C1 segment of cervical spinal cord (tissue), 14 donors: ENCODE measurements at places on chromosomes 2 and 18.

DNA sequence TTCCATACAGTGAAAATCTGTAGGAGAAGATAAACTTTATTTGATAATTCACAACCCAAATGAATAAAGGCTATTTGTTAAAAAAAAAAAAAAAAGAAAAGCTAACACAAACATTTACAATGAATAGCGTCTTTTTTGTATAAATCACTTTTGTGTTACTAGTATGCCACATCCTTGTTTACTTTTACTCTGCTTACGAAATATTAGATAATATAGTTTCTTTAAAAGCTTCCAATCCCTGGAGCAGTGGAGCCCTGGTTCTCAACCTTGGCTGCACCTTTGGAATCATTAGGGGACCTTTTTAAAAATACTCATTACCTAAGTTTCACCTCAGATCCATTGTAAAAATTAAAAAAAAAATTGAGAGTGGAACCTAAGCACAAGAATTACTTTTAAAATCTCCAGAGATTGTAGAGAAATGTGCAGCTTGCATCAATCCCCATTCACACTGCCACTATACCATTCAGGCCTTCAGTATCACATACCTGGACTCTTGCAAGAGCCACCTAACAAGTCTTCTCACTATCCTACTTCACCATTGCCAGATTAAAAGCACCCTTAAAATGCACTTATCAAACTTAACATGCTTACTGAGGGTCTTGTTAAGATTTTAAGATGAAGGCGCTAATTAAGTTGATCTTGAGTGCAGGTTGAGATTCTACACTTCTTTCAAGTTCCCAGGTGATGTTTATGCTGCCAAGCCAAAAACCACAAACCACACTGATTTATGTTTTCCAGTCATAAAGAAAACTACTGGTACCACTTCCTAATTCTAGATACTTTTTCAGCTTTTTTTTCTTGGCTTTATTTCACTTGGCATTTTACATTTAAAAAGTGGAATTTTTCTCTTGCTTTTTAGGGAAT is 59.7 kb upstream of the ZC3H15 start:
- DNase-seq: no peak

- no peak for DNase-seq
These were observed 793.5 kb upstream of the SOX11 start for GRCh38 chr2:4898706-4899105.

- no peak for DNase-seq
These were observed 122.0 kb downstream of the SPTBN1 start for GRCh38 chr2:54577944-54578647.

GRCh38 chr2:27147935-27148334 is 869 bp upstream of the TCF23 start:
- no peak for DNase-seq

- no peak for DNase-seq
These were observed 1009.4 kb upstream of the CELF4 start for GRCh38 chr18:38575023-38575422.
